ENCODE measurements at places on chromosomes 3 and 15.
A peak's percentile ranks its signal among the peaks of the same experiment; 100 is the strongest.

GRCh38 chr15:25623708-25624107 is 184.9 kb upstream of the UBE3A start:
- no peak for DNase-seq

GRCh38 chr15:45921376-45921775 is 286.5 kb downstream of the SQOR start:
- no peak for DNase-seq

- no peak for DNase-seq
These were observed 319.8 kb upstream of the UMPS start for GRCh38 chr3:124410471-124410870.

- no peak for DNase-seq
These were observed 59.9 kb downstream of the CD47 start for GRCh38 chr3:108030960-108031359.

DNA sequence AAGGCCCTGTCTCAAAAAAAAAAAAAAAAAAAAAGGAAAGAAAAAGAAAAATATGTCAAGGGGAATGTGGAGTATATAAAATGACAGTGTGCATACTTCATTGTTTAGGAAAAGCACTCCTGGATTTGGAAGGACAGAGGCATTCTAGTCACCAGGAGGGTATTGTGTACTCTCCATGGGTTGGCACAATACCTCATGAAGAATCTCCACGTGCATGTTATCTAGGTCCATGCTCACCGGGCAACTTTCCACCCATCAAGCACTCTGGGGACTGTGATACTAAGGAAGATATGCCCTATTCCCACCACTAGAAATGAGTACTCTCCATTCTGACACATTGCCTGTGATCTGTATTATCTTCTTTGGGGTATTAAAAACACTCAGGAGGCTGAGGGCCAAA is 15.4 kb upstream of the KPNA1 start:
- no peak for DNase-seq

DNA sequence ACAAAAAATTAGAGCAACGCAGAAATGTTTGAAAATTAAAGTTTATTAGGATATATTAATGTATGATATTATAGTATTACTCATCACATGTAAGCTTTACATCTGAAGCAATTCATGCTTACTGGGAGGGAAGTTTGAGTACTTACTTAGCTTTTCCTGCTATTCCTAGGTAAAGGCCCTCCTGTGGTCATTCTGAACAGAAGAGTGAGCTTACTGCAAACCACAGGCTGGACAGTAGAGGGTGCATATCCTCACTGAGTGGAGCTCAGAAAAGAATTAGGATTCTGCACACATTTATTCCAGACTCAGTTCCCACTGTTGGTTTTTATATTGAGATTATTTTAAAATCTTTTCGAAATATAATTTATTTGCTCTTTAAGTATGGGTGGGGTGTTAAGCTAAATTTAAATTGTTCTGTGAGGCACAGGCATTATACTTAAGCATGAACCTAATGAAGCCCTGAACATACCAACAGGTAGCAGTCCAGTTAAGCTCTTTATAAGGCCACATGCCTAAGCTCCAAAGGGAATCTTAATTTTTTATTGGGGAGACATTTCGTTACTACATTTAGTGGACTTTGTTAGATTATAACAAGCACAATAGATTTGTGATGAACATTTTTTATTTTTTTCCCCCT is 10.2 kb downstream of the MRPS22 start:
- no peak for DNase-seq

- no peak for DNase-seq
These were observed 258.3 kb downstream of the DIPK2A start for GRCh38 chr3:144229953-144230352.

- no peak for DNase-seq
These were observed 230.9 kb downstream of the NSUN3 start for GRCh38 chr3:94293793-94294195.

GRCh38 chr3:83514130-83514914 is 1444.5 kb upstream of the CADM2 start:
- DNase-seq: no peak

DNA sequence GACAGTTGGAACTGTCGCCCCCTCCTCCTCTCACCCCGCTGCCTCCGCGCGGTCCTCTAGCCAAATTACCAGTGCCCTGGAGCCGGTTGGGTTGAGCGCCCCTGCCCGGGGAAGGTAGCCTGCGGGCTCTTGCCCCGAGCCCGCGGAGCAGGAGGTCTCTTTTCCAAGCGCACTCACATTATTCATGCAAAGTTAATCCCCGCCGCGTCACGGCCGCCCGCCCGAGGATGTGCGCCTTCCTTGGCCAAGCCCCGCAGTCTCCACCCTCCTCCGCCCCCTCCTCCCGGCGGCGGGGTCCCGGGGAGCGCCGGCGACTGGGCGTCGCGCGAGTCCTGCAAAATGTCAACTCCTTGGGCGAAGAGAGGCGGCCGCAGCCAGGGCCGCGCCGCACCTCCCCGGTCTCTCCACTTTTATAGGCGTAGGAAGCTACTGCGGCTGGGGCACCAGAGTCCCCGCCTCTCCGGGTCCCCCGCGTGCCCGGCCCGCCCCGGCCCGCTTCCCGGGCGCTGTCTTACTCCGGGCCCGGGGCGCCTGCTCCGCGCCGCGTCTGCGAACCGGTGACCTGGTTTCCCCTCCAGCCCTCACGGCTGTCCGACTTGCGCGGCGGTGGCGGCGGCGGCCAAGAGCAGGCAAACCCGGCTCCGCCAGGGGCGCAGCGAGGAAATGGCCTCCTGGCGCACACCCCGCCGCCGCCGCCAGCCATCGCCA is at the start of gene THRB:
Gene THRB, minus strand, starts transcription at position 233 of the 708 bp plus-strand sequence.
- DNase-seq: no peak

DNA sequence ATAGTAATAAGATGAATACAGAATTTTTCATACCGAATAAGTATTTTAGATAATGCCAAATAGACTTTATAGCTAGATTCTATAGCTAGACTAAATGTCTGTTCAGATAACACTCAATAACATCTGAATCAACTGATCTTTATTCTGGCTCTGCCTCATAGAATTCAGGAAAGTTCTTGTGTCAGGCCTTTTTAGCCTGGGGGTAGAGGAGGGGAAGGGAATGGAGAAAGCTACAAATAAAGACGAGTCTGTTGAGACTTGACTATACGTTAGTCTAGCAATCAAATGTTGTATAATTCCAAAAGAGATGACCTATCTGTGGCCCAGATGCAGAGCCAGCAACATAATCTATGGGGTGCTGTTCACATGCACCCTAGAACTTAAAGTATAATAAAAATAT is 106.6 kb upstream of the ABI3BP start:
- DNase-seq: no peak

DNA sequence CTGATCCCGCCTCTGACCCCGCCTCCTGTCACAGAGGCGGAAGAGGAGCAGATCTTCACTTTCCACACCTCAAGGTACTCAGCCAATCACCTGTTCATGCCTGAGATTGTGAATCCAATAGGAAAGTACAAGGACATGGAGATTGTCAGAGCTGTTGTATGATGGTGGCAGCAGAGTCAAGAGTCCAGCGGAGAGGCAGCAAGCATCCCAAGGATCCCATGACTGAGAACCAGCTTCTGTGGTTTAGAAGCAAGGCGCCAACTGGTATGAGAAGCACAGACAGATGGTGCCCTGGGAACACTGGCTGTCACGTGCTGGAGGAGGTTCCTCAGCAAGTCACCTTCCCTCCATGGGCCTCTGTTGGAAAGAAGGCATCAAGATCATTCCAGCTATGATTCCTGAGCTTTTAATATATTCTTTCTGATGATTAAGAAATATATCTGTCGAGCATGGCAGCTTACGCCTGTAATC is 93.9 kb downstream of the CPN2 start:
- no peak for DNase-seq

- no peak for DNase-seq
These were observed 422.2 kb upstream of the SGO1 start for GRCh38 chr3:20608054-20608738.

- DNase-seq: no peak
These were observed 18.6 kb downstream of the FAM174B start for GRCh38 chr15:92636908-92637481.

GRCh38 chr3:124845406-124845805 is 41.8 kb downstream of the ITGB5 start:
- no peak for DNase-seq

DNA sequence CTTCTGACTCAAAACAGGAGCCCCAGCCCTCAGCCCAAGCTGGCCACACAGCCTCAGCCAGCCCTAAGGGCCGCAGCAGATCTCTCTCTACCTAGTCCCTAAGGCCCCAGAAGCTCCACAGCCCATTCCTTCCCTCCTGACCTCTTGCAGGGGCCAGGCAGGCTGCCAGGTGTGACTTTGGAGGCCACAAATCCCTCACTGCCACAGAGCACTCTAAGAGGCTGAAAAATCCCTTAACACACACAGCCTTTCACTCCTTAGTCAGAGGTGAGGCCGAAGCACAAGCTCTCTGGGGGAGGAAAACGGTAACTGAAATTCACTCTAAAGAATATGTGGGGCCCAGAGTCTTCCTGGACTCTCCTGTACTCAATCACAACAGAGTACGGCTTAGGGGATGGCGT is 23.3 kb downstream of the LRRC2 start:
- DNase-seq: no peak

DNA sequence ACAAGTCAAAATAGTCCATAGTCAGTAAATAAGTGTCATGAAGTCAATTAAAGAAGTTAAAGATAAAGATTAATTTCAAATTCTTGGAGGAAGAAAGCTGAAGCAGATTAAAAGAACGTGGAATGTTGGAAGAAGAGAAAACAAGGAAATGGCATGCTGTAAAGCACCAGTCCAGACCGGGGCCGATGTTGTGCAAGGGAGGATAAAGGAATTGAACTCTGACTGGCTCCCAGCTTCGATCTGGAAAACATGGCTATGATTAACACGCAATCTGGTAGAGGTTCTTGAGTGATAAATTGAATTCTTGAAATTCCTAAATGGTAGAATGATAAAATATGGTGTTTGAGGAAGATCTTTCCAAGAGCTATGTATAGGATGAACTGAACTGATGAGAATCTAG is 194.4 kb downstream of the MEIS2 start:
- no peak for DNase-seq

DNA sequence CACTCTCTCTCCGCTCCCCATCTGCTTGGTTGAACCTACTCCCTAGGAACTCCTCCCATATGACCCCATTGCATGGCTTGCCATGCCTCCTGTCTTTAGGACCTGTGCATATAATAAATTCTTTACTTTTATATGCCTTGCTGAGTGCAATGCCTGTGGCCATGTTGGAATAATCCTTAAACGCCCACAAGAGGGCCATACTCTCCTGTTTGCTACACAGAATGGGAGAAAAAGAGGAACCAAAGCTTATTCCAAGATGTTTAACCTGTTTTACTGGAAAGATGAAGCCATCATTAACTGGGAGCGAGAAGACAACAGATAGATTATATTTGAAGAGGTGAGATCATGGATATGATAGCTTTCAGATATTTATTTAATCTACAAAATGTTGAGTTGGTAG is 1097.8 kb downstream of the NAALADL2 start:
- DNase-seq: no peak

GRCh38 chr15:71892335-71892734 is 82.0 kb downstream of the NR2E3 start:
- no peak for DNase-seq

DNA sequence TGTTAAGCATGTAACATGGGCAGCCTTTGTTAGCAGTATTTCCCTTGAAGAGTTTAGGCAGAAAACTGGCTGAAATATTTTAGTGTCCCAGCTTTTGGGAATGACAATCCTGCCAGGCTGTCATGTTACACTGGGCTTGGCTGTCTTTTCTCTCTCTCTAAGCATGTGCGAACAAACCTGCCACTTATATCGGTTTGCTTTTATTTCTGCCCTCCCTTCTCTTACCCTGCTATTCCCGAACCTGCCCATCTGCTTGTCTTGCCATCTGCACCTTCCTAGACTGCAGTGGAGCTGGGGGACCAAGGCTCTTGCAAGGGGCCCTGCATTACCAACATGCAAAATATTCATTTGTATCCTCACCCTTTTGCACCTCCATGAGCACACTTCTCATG is 339.6 kb downstream of the EPHB1 start:
- no peak for DNase-seq

GRCh38 chr3:4091786-4092185 is 211.4 kb upstream of the SETMAR start:
- no peak for DNase-seq

- no peak for DNase-seq
These were observed 9.3 kb downstream of the LOXL1 start for GRCh38 chr15:73935547-73935946.

- no peak for DNase-seq
These were observed 15.0 kb upstream of the ZNF385D start for GRCh38 chr3:21766002-21766401.

DNA sequence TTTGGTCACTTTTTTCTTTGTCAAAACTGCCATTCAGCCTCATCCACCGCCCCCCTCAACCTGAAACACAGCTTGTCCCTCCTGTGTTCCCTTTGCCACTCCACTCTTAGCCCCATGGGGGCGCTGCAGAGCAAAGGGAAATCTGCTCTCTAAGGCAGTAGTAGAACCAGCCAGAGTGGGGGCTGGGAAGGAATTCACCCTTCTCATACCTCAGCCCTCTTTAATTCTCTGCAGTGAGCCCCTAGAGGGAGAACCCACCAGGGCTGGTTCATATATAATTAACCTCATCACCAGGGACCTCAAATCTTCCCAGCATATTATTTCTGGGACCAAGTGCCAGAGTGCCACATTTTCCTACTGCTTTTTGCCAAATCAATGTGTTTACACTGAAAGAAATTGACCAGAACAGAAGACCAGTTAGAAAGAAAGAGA is 2.8 kb upstream of the BCL6 start:
- DNase-seq: peak; percentile 85

DNA sequence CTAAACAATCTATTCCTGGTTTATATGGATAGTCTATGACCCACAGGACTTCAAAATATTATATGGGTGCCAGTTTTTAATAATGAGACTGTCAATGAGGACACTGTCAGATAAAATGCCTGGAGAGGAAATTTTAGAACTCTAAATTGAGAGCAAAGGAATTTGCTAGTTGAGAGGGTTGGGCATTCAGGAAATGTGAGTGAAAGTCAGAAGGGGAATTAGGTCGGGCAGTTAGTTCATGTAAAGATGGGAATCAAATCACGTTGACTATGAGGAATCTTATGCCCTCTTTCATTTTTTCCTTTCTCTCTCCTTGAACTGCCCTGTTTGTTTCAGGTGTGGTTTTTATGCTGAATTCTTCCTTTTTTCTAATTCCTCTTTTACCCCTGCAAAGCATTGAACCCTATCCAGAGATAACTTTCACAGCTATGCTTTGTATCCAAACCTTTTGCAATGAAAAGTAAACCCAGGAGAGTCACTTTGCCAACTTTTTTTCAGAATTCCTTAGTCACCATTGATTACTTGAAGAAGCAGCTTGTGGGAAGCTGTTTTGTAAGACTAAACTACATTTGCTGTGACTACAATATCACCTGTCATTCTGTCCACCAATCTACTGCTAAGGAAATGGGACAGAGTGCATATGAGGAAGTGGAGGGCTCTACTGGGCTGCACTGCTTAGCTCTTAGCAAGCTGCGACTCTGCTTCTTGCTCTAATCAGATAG is 27.8 kb downstream of the CHP1 start:
- DNase-seq: no peak

DNA sequence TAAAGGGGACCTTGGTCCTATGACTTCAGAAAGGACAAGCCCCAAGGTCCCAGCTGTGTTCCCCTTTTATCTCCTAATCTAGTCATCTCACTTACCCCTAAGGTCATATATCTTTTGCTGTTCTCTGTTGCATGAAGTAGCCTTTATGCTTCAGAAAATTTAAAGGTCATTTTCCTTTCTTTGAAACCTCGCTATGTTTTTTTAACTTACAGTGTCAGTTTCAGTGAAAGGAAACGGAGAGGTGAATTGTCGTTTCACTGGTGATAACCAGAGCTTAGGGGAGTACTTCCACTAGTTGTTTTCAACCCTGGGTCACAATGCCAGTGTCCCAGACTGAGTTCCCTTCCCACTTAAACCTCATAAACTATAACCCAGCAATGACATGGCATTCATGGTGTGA is 357.4 kb downstream of the GAP43 start:
- no peak for DNase-seq

Measured in CD4-positive, alpha-beta T cell treated with Interleukin-6 at 100 ng/mL for 8 hours (primary cell).